Stomach (tissue), 19 donors: ENCODE measurements at places on chromosomes 4 and X. TPM values are rescaled to one million over a fixed set of nuclear protein-coding genes. Genes with fewer than 3 reads are reported as not detected.

TNMD gene
- total RNA-seq, result not detected

GRCh38 chrX:100979881-100980607 is 10.5 kb downstream of the ARL13A start:
- DNase-seq, result no peak

GRCh38 chr4:47287735-47288134 is 175.8 kb downstream of the COMMD8 start:
- no peak for DNase-seq

GRCh38 chr4:24794916-24795665 is at the start of gene SOD3:
Gene SOD3, plus strand, starts transcription at chr4:24795573. Its CDS starts 3,949 bp downstream, at chr4:24799522.
- DNase-seq, result peak; percentile 79

DNA sequence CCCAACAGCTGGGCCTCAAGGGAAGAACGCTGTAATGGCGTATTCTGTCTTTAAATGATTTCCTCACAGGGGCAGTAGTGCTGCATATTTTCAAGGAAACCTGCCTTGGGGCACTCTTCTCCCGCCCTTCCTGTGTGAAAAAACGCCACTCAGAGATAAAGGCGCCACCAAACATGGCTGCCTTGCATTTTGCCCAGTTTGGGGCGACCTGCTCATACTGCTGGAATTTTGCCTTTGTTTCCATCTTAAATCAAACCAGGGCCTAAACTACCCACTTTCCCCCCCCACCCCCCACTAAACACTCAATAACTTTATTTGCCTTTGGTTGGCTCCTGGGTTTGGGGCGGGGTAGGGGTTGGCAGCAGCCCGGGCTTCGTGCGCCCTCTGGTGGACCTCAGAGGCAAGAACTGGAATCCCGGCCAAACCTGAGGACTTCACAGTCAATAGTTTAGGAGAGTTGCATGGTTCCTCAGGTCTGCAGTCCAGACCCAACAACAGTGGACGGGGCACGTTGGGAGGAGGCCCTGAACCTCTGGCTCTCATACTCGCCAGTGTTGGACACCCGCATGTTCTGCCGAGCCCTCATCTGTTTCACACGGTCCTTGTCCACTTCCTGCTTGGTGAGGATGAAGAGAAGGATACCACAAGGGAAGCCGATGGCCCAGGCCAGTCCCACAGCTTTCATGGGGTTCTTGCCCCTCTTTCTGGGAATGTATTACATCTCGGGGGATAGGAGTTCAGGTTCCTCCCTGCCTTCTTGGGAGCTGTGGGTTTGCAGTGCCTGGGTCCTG is 220.1 kb upstream of the STK26 start:
- DNase-seq, result peak; percentile 95
